ENCODE measurements at places on chromosomes 1 and 21. TPM values are rescaled to one million over a fixed set of nuclear protein-coding genes. Genes with fewer than 3 reads are reported as not detected.

The TRAF3IP3 gene
- total RNA-seq = not detected

The TNNI3K gene
- total RNA-seq = not detected

The TAGLN2 gene
- 49.8 TPM for total RNA-seq

The KPRP gene
- not detected for total RNA-seq

GRCh38 chr1:24501371-24502064 lies 1.1 kb upstream of the RCAN3 start:
- no peak for DNase-seq

GRCh38 chr21:41953249-41953830 lies 478 bp downstream of the C2CD2 start:
- DNase-seq = no peak
